ENCODE measurements at places on chromosomes 2 and 18.

GRCh38 chr2:168182550-168183249, 64.7 kb downstream of the STK39 start:
- DNase-seq, result no peak

DNA sequence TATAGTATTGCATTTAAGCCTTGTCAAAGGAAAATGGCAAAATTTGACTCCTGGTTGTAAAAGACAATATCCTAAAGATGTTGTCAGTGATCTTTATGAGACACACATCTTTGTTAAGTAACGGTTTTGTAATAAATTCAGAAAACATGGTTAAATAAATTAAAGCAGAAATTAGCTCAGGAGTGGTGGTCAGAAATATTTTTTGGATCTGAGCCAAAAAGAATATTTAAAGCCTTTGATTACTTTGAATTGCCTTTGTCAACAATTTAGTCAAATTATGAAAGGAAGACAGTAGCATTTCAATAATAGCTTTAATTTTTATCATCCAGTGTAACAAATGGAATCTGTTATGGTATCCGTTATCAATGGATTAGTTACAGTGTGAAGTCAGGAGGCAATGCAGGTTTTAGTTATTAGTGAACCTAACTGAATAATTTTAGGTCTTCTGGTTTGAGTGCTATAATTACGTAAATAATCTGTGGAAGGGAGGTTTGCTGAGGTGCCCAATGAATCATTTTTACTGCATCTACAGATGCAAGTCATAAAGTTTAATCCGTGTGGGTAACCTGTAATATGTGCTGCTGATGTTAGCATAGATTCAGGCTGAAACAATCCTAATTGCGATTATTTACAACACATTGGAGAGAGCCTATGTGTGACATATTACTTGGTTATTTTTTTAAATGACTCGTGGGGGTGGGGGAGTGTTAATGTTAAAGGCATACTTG, 42.7 kb downstream of the SMAD4 start:
- DNase-seq, result no peak

- no peak for DNase-seq
Measured at GRCh38 chr2:69184224-69184623, 171.2 kb downstream of the ANTXR1 start.

DNA sequence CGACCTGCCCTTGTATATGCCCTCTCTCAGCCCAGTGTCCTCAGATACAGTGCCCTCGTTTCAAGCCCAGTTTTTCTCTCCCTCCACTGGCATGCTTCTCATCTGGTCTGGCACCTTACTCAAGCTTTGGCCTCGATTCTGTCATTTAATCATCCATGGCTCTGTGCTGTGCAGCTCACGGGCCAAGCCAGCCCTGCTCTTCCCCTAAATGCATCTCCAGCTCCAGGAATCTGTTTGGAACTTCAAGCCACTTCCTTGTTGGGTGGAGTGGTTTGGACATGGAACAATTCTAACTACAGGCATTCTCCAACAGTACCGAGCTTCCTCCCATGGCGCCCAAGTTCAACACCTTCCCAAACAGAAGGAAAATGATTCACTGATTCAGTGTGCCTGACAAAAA, 76.7 kb upstream of the ZNF397 start:
- no peak for DNase-seq

GRCh38 chr2:20584399-20585358, 66.2 kb downstream of the HS1BP3 start:
- DNase-seq, result no peak

DNA sequence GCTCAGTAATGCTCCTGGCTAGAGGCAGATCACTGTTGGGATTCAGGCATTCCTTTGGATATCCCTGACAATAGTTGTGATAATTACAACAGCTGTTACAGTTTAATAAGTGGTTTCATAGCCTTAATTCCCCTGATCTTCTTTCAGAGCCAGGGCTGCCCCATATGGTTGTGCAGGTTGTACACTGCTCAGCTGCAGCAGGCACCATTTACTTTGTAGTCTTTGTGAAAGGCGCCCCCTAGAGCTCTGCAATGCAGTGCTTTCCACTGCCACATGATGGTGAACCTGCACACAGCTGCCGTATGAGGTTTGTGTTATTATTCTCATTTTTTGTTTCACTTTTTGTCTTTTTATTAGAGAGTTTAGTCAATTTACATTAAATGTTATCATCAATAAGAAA, 239.1 kb downstream of the KCNS3 start:
- DNase-seq, result no peak

- no peak for DNase-seq
Measured at GRCh38 chr2:48213646-48214045, 307.3 kb upstream of the FBXO11 start.

DNA sequence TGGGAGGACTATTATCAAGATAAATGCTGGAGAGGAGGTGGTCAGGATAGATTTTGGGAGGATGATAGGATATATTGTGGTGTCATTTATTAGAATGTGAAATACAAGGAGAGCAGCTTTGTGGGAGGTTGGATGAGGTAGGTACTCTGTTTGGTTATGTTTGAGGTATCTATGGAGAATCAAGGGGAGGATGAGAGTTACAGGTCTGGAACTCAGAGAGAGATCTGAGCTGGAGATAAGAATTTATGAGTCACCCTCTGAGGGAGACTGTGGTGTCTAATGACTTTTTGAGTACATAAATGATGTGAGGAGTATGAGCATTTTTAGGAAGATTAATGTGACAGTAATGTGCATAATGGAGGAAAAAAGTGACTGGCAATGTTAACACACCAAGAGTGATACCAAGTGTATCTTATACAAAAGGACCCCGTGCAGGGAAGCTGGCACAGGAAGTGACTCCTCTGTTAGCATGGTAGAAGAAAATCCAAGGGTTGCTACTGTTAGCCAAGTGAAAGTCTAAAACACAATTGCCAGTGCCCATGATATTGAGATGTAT, 48.2 kb downstream of the CRIM1 start:
- DNase-seq, result no peak

- no peak for DNase-seq
Measured at GRCh38 chr2:211879323-211879722, 659.3 kb downstream of the ERBB4 start.

DNA sequence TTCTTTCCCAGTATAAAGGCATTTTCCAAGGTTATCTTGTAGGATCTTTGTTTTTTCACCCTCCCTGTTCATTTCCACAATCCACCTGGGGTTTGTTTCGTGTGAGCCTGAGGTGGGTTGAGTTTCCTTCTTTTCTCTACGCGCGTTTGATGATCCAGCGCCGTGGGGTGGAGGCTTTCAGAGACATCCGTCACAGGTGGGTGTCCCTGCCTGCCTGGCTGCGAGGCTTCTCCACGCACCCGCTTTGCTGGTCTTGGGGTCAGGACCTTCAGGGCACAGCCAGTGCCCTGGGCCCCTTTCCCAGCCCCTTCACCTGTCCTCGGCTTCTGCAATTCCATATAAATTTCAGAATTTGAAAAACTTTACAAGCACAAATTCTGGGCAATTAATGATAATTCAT, 109.0 kb upstream of the ALKAL2 start:
- DNase-seq, result no peak

DNA sequence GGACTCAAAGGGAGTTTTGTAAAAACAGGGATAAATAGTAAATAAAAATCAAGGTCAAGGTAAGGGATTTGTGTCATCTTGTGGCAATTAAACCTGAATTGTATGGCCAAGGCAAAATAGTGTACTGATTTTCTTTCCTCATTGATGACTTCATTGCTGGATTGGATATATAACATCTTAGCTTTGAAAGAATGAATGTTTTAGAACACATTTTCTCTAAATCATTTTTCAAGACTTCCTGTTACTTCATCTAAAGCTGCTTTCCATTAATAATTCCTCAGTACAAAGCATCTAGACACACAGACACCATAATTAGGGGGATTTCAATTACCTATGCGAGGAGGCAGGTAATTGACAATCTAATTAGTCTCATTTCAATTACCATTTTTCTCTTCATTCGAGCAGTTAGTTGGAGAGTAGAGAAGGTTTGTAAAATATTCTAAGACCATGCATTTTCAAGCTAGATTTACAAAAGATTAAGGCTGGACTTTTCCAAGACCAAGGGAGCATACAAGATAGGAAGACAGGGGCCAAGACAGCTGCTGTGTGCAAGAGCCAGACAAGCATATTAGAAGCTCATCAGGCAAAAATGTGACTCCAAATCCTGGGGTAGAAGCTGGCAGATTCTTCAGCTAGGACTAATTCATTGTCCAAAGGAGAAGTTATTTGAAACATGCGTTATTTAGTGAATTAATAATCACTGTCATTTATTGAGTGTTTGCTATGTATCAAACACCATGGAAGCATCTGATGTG, 253.6 kb downstream of the EPHA4 start:
- DNase-seq, result no peak

DNA sequence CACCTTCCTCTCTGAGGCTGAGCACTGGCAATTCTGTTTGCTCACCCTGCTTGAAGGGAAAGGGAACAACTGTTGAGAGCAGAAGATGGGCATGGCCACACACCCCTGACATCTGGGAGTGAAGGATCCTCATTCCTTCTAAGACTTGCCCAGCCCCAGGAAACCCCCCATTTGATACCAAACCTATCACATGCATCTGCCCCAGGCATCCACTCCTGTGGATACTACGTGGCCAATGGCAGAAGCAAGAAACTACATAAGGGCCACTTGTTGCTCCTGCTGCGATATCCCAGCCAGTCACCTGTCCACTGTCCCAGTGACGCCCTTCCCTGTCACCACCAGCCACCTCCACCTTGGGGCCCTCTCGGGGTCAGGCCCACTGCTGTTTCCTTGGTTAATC, 185.2 kb downstream of the SMAD2 start:
- DNase-seq, result no peak

GRCh38 chr2:135132314-135132713, 80.2 kb downstream of the RAB3GAP1 start:
- DNase-seq, result no peak

GRCh38 chr2:191165176-191165643, 14.4 kb upstream of the STAT4 start:
- DNase-seq, result no peak
